ENCODE measurements at places on chromosomes 2 and 18.

GRCh38 chr2:11236335-11236734 is 81.1 kb downstream of the SLC66A3 start:
- DNase-seq = no peak

DNA sequence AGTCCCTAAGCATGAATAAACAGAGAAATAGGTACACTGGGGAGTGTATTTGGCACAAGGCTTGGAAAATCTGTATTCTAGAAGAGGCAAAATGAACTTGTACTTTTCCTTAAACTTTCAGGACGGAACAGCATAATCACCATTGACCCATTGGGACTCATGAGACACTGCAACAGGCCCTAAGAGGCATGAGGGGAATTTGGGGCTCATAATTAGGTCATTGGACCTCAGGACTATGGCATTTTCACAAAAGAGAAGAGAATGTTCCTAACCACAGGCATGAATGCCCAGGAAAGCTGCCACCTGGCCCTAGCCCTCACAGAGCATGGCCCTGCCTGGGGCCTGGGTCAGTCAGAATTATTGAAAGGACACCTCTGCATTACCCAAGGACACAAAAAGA is 67.9 kb upstream of the PIK3C3 start:
- no peak for DNase-seq

- DNase-seq = no peak
Measured at GRCh38 chr2:33589444-33589843, 9.7 kb downstream of the FAM98A start.

- DNase-seq = no peak
Measured at GRCh38 chr18:44518091-44518615, 162.5 kb upstream of the SETBP1 start.

DNA sequence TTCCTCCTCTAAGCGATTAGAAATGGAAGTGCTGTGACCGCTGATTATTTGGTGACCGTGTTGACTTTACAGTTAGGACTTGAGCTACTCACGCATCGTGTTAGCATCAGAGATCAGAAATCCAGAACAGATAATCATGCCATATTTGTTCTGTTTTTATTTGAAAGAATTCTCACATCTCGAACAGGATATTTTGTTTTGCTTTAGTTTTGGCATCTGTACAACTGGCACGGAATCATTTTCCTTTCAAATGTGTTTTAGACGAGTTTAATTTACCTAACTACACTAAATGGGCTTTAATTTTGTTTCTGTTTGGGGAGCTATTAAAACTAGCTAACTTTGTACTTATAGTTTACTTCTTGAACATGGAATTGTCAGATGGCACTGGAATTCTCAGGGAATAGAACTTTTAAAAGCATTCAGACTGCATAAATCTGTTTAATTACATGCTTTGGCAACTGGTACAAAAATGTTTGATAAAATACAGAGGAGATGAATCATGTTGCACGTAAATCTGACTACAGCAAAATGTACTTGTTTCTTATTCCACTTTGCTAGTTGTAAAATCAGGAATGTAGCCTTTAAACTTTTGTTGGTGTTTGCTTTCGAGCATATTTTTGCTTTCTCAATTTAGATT is 1.4 kb downstream of the ITPRID2 start:
- no peak for DNase-seq

DNA sequence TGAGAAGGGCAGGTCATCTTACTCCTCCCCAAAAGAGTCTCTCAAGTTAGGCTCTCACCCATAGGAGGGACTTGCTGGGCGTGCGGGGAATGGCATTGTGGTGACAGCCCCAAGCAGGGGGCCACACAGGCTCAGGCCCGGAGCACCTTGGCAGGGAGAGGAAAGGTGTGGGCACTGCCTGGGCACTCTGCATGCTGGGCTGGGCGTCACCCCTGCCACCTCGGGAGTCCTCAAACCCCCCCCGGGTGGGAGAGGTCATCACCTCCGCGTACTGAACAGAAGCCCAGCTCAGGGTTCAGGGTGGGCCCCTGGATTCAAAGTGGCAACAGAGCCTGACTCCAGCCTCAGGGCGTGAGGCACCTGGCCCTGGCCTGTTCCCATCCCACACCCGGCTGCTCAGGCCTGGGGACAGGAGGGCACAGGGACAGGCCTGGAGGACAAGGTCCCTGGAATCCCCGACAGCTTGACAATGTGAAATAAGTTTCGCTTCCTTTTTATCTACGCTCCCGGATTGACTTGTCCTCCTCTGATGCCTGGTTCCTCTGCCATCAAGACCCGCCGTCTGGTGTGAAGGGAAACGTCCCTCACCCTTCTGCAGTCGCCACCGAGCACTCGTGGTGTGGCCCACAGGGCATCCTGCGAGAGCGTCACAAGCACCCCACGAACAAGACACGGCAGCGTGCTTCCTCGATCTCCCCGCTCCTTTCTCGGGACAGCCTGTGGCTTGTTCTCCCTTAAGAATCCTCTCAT is 97.8 kb downstream of the HDAC4 start:
- no peak for DNase-seq

GRCh38 chr2:157593411-157593810 is 35.3 kb downstream of the ACVR1C start:
- DNase-seq = no peak

DNA sequence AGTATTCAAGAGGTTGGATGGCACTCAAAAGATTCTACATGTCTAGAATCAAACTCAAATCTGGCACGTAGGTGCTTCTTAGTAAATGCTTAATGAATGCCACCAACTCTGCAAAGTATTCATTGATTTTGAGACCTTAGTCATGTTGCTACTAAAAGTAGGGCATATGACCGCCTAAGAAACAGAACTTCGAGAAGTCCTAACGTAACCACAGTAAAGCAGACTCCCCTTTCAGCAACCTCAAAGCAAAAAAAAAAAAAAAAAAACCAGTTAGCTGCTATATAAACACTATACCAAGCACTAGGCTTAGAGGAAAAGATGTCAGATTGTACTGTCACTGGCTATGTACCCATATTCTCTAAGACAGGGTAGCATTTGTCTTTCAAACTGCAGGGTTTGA is 33.9 kb downstream of the PTCD3 start:
- DNase-seq = no peak

Data from NCI-H1048 (cell line).